HS-5 (cell line): ENCODE measurements at places on chromosomes 2 and 18.

GRCh38 chr2:158914731-158915130, 53.7 kb upstream of the TANC1 start:
- no peak for DNase-seq

- DNase-seq: no peak
These were observed 440.8 kb upstream of the KLHL29 start for GRCh38 chr2:22944143-22944542.

DNA sequence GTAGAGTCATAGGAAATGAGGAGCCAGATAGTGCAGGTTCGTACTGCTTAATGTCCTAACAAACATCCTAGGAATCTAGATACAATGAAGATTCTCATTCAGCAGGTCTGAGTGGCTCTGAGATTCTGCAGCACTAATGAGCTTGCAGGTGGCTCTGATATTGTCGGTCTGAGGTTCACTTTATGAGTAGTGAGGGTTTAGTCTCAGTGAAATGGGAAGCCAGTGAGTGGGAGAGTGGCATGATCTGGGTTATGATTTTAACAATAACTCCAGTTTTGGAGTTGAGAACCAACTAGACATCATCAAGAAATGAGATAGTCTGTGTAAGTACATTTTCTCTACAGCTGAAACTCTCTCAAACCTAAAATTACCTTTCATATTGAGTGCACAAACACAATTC, 166.8 kb upstream of the SP5 start:
- no peak for DNase-seq

DNA sequence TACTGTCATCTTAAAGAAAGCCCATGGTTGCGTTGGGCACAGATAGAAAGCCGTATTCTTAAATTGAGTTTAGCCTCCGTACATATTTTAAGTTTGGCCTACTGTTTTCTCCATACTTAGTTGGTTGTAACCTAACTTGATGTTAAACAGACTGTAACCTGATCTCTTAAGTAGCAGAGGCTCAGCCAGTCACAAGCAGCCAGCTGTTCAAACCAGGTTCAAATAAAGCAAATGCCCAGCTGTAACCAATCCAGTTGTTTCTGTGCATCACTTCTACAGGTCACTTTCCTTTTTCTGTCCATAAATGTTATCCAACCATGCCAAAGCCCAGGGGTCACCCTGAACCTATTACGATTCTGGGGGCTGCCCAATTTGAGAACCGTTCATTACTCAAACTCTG, 10.0 kb upstream of the THADA start:
- DNase-seq: no peak

- DNase-seq: no peak
These were observed 2.5 kb upstream of the MAT2A start for GRCh38 chr2:85536479-85536878.

DNA sequence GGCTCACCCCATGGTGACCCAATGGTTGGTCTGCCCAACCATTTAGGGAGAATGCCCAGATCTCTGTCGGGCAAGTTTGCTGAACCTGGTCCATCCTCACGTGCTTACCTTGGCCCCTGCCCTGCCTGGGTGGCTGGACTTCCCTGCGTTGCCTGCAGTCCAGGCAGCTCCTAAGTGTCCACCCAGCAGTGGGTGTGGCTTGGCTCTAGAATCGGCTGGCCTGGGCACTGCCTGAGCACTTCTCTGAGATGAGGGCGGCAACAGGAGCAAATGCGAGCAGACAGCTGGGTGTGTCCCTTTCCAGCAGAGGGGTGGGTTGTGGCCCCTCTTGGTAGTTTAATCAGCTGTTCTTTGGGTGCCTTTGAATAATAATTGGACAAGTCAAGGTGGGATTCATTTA, 11.3 kb downstream of the PCARE start:
- DNase-seq: no peak

- no peak for DNase-seq
These were observed 56.0 kb downstream of the TMEM247 start for GRCh38 chr2:46535360-46535759.

- peak; percentile 58 for DNase-seq
These were observed 97.1 kb upstream of the TMEM178A start for GRCh38 chr2:39568561-39569006.

DNA sequence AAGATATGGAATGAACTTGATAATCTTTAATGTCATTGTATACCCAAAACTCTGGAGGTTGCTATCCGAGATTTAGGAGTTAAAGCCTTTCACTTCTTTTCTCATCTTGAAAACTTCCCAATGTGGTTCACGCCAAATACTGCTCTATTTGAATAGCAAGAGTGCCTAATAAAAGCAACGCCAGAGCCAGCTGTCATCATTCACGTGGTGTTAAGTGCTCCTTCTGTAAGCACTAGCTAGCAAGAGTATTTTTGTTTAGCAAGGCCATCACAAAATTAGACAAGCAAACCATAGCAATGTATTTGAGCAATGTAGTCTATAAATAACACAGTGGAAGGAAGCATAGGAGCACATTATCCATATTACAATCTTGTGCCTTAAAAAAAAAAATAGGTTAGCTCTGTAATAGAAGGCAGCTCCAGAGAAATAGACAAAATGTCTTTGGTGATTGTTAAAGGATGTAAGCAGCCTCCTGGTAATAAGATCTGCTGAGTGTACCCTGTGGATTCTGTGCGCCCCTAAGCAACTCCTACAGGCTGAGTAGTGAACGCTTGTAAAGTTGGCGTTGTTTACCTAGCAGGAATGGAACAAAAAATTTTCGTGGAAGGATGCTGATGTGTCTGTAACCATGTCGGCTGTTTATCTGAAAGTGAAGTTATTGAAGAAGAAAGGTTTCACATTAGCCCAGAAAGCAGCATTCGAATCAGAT, 518.0 kb downstream of the CNTNAP5 start:
- no peak for DNase-seq

DNA sequence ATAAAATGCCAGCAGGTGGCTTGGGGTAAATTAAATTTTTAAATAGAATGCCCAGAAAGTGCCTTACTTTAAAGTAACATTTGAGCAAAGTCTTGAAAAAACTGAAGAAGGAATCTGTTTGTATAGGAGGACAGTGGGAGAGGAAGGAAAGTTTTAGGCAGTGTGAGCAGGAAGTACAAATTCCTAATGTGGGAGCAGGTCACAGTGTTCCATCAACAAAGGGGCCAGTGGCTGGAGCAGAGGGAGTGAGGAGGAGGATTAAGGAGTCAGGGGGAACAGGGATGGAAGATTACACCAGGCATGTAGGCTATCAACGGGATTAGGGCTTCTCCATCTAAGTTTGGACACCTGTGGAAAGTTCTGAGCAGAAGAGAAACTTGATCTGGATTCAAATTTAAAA, 439.2 kb upstream of the REG3G start:
- DNase-seq: no peak

- no peak for DNase-seq
These were observed 198.5 kb downstream of the BARD1 start for GRCh38 chr2:214611015-214611414.

GRCh38 chr2:203830304-203831055, 37.1 kb upstream of the CTLA4 start:
- DNase-seq: no peak

DNA sequence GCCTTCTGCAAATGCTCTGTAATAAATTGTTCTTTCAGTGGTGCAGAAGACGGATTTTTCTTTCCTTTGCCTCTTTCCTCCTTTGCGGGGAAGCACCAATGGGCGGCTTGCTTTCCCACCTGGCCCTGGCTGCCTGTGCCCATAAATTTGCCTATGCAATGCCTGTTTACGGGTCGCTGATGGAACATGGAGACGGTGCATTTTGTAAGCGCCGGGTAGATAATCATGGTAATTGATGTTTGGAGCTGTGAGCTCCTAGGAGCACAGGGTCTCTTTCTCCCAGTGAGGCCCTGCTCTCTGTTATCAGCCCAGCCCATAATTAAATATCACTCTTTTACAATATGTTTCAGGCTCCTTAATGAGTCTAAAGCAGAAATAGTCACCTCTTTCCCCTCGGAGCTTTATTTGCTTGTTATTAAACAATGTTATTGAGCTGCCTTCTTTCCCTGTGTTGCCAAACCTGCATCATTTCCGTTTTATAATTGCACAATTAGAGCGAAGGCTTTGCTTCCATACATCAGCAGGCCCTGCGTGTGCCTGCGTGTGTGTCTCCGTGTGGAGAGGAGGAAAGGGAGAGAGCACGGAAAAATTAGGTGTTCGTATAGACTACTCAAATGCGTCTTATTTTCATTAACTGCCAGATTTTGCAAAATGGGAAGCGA, 437.4 kb upstream of the POU3F3 start:
- no peak for DNase-seq

DNA sequence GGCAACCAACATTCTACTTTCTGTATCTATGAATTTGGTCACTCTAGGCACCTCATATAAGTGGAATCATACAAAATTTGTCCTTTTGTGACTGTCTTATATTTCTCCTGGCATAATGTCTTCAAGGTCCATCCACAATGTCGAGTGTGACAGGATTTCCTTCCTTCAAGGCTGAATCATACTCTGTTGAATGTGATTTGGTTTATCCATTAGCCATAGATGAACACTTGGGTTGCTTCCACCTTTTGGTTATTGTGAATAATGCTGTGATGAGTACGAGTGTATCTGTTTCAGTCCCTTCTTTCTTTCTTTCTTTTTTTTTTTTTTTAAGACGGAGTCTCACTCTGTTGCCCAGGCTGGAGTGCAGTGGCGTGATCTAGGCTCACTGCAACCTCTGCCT, 311.3 kb downstream of the TGIF1 start:
- DNase-seq: no peak

DNA sequence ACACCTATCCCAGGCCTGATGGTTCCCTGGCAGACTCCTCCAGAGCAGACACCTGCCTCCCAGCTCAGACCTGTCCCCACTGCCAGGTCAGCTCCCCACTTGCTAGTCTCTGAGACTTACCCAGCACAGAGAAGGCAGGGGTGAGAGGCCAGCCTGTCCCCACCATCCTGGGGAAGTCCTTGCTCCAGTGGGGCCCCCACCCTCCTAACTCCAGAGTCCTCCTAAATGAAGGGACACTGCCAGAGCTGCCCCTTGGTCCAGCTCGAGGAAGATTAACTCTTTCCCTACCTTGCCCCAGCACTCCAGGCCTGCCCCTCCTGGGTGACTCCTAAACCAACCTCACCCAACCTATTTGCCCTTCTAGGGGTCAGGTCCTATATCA, 30.4 kb upstream of the TNS1 start:
- no peak for DNase-seq

DNA sequence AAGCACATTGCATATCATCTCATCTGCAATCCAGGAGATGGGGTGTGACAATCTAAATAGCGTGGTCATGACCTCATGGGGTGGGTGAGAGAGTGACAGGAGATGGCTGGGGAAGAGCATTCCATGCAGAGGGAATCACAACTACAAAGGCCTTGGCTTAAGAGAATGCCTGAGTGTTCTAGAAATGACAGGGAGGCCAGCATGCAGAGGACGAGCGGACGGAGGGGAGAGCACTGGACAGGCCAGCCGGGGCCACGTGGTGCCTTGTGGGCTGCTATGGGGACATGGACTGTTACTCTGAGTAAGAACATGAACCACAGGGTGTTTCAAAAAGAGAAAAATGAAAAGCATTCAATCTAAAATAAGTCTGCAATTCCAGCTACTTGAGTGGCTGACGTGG, 117.9 kb upstream of the ODC1 start:
- no peak for DNase-seq

DNA sequence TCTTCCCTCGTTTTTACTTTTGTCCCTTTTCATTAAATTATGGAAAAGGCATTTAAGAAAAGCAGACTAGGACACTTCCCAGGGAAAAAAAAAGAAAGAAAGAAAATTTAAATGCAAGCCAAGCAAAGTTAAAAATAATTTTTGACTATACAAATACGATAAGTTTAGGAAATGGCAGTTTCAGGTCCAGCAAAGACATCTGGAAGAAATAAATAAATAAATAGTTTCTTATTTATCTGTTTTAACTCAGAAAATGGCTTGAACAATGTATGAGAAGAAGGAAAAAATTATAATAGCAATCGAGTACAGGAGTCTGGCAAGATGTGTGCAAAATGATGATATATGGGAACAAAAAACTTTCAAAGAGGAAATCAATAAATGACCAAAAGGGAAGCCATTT, 114.6 kb upstream of the NCKAP5 start:
- DNase-seq: no peak

GRCh38 chr18:75130591-75131328, 78.2 kb downstream of the PTGR3 start:
- no peak for DNase-seq

DNA sequence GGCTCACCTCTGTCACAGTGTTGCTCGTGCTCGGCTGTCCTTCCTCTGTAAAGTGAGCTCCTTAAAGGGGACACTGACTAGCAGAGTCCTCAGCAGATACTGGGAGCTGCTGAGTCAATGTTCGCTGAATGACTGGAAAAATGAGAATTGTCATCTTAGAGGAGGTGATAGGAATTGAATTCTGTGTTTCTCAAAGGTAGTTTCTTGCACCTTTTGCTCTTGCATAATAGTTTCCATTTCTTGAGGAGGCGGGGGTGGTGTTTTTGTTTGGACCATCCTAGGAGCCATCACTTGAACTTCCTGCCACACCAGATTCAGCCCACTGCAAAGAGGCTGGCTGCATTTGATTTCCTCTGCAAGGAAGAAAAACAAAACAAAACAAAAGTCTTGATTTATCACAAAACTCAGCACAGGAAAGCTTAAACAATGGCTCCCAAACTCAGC, 11.4 kb upstream of the RFX8 start:
- DNase-seq: no peak

DNA sequence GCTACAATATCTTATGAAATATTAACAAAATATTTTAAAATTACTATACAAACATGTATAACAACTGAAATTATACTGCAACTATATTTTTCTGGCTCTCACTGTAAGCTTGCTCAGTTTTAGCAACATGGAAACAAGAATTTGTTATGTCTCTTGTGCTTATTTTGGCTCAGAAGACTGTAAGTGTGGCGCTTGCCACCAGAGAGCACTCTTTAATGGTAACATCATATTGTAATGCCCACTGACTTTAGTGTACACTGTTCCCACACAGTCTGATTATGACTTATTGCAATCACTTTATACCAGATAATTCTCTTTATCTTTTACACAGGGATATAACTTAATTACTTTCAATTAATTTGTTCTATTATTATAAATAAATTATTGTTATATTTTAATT, 1500.6 kb upstream of the TMEFF2 start:
- DNase-seq: peak; percentile 11

GRCh38 chr2:205948496-205948837, 137.5 kb downstream of the INO80D start:
- no peak for DNase-seq

DNA sequence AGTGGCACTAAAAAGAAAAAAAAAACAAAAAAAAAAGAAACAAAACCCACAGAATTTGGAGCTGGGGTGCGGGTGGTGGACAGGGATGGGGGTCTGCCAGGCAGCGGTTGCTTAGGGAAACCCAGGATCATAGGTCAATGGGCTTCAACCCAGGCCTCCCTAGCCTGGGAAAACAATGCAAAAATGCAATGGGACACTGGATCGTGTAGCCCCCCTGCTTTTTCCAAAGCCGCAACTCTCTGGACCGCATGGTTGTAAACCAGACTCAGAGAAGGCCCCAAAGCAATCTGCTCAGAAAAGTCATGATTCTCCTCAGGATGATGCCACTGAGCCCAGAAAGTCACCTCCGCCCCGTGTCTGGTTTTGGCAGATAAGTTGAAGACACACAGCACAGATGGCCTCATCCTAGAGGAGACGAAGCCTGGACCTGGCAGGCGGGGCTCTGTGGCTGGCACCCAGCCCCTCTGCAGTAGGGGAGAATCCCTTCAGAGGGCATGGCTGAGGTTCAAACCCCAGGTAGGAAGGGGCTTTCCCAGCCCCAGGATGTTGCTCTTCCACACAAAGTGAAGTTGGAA, 5.1 kb downstream of the DLX2 start:
- no peak for DNase-seq

GRCh38 chr2:61288070-61288841, 126.3 kb downstream of the C2orf74 start:
- DNase-seq: no peak

- DNase-seq: no peak
These were observed 1199.1 kb upstream of the GYPC start for GRCh38 chr2:125456693-125457363.
